Uterus (tissue), 4 donors: ENCODE measurements at places on chromosomes 3 and 15. TPM values are rescaled to one million over a fixed set of nuclear protein-coding genes. Genes with fewer than 3 reads are reported as not detected.

Gene FANCD2OS
- total RNA-seq, result not detected

DNA sequence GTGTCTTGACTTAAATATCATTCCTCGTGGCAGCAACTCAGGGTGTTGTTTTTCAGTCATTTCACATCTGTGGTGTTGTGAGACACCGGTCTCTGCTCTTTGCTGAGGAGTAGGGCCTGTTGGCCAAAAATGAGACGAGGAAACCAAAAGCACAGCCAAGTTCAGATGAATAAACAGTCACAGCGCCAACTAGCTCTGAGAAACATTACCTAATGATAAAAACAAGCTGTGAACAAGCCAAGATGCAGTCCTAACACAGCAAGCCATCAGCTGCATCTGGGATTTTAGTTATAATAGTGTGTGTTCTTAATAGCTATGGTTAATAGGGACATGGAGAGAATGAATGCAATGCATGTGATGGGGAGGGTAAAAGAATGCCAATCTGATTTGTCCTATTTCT lies 843.4 kb upstream of the DPPA4 start:
- DNase-seq, result peak; percentile 18

DNA sequence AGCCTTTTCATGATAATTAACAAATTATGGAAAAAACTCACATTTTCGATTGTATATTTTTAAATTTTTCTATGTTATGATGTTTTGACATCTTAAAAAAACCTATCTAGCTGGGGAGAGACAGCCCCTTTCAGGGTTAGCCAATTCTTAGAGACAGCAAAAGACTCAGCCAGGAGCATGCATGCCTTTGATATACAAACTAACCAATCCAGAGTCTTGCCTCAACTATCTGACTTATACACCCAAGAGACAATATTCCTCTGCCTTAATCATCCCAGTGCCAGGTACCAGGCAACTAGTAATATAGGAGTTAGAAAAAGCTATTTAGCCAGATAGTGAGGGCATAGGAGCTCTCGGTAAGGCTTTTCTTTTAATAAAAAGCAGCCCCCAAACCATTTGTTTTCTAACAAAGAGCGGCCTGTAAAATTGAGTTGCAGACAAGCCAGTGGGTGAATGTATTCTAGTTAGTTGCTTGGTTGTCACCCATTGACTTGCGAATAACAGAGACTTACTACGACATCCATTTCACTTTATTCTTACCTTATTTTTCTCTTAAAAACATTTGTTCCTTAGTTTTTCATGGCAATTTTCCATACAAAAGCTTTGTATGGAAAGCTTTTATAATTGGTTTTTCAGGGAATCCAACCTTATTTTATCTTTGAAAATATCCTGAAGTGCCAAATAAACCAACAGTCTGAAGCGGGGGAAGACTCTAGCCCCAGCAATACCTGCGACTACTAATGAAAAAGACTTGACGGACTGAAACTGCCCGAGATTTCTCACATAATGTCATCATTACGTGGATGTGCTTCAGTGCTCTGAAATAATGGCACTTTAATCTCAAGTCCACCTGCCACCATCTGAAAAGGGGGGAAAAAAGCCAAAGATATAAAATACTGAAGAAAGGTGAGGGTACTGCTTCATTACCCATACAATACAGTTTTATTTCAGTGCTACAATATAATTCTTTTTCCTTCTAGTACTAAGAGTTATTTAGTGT lies 64.6 kb upstream of the ATP2C1 start:
- no peak for DNase-seq

DNA sequence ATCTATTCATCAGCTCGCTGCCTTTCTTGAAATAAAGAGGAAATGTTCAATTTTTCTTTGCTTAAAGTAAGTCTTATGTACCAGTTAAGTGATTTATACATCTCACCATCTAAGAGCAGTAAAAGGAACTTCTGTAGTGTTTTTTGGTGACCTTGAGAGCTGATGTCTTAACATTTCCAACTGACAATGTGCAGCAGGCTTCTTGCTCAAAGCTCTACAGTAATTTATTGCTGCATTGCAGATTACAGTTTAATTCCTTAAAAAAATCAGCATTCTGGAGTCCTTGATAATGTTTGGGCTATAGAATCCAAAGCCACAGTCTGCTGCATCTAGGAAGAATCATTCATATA lies 61.6 kb downstream of the DIPK2A start:
- DNase-seq, result no peak

Gene PLOD2
- 30.0 TPM for total RNA-seq

Gene B2M
- 2,691 TPM for total RNA-seq

DNA sequence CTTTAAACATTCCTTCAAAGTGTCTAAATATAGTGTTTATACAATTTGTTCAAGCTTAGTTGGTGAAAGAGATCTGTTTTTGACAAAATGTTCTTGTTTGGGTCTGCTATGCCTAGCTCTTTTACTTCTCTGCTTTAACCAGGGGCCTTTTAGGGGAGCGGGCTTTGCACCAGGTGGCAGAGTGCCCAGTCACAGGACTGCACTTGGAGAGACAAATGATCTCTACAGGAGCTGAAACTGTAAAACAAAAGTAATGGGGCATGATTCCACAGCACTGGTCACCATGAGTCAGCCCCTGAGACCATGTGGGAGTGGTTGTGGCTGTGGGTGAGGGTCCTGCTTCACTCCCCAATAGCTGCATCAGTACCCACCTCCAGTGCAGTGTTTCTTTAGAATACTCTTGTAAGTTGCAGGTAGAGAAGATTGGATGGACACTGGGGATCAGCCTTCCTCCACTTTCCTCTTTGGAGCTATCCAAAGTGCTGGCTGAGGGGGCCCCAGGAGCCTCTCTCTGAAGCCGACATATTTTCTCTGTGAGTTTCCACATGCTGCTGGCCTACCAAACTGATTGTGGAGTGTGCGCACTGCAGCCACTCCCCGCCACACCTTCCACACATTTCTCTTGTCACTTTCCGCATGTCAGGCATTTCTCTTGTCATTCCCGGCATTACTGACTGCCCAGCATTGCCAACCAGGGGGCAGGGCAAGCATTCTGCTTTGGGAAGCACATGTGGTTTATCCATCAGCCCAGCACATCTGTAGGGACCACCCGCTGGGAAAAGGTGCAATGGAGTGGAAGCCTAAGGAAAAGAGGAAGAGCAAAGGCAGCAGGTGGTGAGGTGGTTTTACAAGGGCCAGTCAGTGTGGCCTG lies 110.0 kb downstream of the EPHB1 start:
- DNase-seq, result no peak

DNA sequence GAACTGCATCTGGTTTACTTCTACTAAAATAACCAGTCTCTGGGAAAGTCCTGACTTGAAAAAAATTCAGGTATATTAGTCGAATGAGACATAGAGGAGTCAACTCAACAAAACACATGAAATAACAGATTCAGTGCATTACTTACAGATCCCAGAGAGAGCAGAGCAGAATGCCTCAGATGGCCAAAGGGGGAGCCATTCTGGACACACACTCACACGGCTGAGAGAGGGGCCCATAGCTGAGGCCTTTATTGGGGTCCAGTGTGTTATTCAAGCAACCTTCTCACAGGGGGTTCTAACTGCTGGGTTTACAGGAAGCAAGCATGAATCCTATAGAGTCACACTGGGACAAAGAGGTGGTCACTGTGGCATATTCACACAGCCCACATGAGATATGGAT lies 135.1 kb upstream of the SNRPN start:
- no peak for DNase-seq

DNA sequence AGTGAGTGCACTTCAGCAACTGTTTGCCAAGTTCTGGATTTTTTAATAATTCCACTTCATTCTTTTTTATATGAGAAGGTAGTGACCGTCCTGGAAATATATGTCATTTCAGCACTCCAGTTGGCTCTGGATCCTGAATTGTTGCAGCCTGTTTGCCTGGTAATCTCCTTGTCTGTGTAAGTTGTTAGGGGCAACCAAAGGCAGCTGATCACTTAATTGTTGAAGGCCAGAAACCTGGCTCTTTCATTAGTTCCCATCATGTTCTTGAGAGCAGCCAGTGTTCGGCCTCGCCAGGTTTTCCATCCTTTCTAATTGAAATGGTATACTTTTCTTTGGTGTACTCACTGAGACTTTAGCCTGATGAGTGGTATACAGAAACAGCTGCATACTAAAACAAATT lies 168.6 kb downstream of the SOX2 start:
- no peak for DNase-seq

DNA sequence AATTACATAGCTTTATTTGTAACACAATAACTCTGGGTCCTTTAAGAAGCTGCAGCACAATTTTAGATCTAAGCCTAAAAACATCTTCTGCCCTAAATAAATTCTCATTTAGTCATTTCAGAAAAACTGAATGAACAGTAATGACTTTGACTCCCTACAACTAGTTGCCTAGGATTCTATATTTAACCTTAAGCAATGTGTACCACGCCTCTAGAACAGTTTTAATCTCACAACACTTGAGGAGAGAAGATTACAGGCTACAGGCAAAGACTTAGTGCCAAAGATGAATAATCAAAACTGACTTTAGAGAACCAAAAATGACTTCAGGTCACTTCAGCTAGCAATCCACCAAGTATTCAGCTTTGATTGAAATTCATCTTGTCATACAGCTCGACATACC lies 192.8 kb downstream of the ULK4 start:
- DNase-seq, result no peak

- no peak for DNase-seq
These were observed 8.8 kb downstream of the NEK10 start for GRCh38 chr3:27360113-27361078.

DNA sequence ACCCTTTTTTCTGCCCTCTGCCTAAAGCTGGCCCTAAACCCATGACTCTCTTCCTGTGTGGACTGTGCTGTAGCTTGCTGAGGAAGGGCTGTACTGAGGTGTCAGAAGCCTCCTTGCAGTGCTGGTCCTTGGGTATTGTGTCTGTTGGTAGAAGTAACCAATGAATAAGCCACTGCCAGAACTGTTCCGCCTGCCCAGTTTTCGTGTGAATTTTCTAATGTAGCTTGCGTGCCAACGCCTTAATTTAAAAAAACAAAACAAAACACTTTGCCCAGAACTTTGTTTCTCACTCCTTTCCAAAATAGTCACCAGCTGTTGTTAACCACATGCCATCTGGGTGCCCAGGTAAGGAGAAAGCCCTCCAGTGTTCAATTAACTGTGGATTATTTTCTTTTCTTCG lies 101.9 kb downstream of the KLHL25 start:
- DNase-seq, result no peak

DNA sequence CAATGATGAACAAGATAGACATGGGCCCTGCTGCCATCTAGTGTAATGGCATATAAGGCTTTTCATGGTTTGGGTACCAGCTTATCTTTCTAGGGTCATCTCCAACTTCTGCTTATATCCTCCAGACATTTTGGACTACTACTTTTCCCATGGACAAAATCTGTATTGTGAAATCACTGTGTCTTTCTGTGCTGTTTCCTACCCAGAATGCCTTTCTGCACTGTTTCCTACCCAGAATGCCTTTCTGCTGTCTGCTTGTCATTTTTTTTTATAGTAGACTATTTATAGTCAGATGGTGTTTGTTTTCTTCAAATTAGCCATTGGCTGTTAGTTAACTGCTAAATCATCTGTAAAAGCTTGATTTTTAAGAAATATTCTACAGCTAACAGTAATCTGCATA lies 20.1 kb downstream of the VPS8 start:
- DNase-seq, result no peak

Gene WDR93
- total RNA-seq, result 1.5 TPM

- no peak for DNase-seq
These were observed 1.8 kb downstream of the TMEM115 start for GRCh38 chr3:50357481-50357880.

- peak; percentile 55 for DNase-seq
These were observed 10.4 kb downstream of the NR2F2 start for GRCh38 chr15:96340598-96341512.

GRCh38 chr3:80983753-80984152 lies 777.7 kb downstream of the GBE1 start:
- no peak for DNase-seq

DNA sequence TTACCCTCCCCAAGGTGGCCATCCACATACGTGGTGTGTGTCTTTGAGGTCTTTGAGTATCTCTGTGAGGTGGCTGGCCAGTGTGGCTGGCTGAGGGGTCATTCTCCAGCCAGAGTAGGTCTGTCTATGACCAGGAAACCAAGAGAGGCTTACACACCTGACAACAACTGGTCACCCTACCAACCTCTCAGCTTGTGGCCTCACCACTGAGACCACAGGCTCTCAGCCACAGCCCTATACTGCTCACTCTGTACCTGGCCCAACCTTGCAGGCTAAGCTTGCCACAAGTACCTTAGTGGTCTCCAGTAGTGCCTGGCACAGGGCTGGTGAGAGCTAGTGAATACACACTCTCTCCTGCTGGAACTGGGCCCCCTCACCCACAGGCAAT lies 5.1 kb downstream of the HEMK1 start:
- DNase-seq, result no peak

GRCh38 chr3:168794427-168794826 lies 698.7 kb upstream of the GOLIM4 start:
- DNase-seq, result no peak

Gene C3orf33
- total RNA-seq, result 4.3 TPM

GRCh38 chr3:31567036-31567435 lies 34.3 kb downstream of the STT3B start:
- DNase-seq, result no peak

GRCh38 chr15:72771329-72771725 lies 12.2 kb downstream of the ADPGK start:
- no peak for DNase-seq

DNA sequence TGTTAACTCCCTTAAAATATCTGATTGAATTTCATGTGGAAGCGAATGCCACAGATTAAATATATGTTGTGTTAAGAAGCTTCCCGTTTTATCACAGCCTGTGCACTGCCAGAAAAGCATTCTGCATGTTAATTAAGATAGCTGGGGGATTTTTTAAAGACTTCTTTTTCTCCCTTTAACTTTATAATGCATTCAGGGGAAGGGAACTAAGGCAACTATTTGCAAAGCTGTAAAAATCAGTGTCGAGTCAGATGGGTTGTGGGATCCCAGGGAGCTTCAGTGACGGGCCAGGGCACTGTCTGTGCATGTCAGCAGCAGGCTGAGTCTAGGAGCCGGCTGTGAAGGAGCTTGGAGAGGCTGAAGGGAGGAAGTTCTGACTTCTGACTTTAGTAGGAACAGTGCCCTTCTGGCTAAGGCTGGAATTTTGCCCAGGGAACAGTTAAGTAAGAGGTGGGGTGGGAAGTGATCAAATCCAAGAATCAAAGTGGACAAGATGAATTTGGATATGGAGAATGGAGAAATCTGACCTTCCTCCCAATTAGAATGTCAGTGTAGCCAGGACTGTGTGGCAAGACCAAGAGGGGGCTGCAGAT lies 77.7 kb downstream of the ABHD5 start:
- DNase-seq, result peak; percentile 36

Gene GPR149
- not detected for total RNA-seq

Gene NR2E3
- not detected for total RNA-seq

Gene LCTL
- total RNA-seq, result not detected

Gene DET1
- 17.0 TPM for total RNA-seq

DNA sequence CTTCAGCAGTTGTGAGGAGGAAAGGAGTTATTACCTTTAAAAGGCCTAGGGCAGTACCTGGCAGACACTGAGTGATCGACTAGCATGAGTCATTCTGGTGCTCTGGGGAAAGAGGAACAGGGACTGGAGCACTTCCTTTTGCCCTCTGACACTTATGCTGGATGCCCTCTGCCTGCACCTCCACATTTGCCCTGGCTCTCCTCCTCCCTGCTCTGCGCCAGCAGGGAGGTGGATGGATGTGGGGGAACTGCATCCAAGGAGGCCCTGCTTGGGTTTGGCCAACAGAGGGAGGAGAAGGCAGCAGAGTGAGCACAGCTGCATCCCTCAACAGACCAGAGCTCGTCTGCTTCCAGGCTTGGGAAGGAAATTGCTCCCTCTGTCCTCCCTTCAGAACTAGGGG lies 75.0 kb downstream of the SEMA5B start:
- no peak for DNase-seq

Gene RAB5A
- total RNA-seq, result 49.7 TPM

Gene SLC12A8
- not detected for total RNA-seq

- no peak for DNase-seq
These were observed 47.3 kb upstream of the TCF12 start for GRCh38 chr15:56871185-56871584.
